ENCODE measurements at places on chromosomes 4 and X.

DNA sequence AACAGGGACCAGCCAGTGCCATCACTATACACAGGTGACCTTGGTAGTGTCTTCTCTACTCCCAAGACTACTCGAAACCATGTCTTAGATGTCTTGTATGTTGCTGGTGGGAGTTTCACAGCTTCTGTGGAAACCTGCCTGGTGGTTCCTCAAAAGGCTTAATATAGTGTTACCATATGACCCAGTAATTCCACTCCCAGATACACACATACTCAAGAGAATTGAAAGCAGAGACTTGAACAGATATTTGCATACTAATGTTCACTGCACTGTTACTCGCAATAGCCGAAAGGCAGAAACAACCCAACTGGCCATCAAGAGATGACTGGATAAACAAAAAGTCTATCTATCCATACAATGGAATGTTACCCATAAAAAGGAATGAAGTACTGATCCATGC is 3.1 kb downstream of the TFDP3 start:
- DNase-seq, result no peak

DNA sequence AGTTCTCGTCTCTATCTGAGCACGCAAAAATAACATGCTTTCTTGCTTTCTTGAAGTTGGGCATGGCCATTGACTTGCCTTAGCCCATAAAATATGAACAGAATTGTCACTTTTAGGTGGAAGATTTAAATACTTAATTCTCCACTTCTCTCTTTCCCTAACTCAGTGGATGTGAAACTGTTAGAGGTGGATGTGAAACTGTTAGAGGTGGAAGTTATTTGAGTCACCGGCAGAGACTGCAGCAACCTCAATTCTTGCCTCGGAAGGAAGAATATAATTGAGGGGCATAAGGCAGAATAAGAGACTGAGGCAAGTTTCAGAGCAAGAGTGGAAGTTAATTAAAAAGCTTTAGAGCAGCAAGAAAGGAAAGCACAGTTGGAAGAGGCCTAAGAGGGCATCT is 2.8 kb upstream of the PARM1 start:
- DNase-seq, result no peak

- DNase-seq, result no peak
Measured at GRCh38 chr4:89230271-89230670, 77.3 kb downstream of the GPRIN3 start.

GRCh38 chr4:137966504-137966903 is 275.6 kb downstream of the SLC7A11 start:
- DNase-seq, result no peak

GRCh38 chr4:184514121-184514988 is 40.0 kb upstream of the IRF2 start:
- DNase-seq, result peak; percentile 81

GRCh38 chr4:185278716-185279115 is 69.3 kb downstream of the SNX25 start:
- DNase-seq, result no peak

DNA sequence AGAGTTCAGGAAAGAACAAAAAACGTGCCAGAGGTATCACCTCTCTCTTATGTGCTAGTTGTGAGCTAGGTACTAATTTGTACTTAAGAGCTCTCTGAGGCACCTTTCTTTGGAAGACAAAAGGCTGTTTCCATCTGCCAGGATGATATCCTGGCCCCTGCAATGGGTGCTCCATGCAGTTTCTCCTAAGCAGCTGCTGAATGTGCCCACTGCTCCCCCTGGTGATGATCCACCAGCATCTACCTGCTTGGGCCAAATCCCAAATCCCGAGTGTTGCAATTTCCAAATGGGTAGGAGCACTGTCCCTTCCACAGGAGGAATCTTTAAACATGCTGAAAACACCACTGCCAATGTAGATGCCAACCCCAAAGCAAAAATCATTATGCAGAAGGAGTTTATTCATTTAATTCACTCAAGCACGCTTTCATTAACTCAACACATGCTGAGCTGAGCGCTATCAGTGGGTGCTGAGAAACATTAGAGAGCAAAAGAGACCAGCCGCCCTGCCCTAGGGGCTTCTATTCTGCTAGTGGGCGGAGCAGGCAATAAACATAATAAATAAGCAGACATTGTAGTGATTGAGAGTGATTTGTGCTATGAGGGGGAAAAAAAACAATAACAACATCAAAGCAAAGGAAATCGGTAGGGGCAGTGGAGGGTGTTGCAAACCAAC is 69.6 kb upstream of the C4orf50 start:
- DNase-seq, result no peak

DNA sequence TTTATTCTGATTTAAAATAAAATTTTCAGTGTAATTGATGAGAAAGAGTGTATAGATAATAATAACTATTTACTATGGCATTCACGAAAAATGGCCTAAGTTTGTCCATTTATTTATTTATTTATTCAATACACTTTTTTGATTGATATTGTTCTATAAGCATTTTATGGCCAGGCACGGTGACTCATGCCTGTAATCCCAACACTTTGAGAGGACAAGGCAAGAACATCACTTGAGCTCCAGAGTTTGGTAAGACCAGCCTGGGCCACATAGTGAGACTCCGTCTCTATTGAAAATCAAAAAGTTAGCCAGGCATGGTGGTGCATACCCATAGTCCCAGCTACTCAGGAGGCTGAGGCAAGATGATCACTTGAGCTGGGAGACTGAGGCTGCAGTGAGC is 25.7 kb downstream of the GASK1B start:
- DNase-seq, result no peak

GRCh38 chr4:117529401-117529800 is 444.0 kb upstream of the TRAM1L1 start:
- DNase-seq, result no peak

GRCh38 chr4:126242679-126243390 is 928.1 kb downstream of the FAT4 start:
- DNase-seq, result no peak

DNA sequence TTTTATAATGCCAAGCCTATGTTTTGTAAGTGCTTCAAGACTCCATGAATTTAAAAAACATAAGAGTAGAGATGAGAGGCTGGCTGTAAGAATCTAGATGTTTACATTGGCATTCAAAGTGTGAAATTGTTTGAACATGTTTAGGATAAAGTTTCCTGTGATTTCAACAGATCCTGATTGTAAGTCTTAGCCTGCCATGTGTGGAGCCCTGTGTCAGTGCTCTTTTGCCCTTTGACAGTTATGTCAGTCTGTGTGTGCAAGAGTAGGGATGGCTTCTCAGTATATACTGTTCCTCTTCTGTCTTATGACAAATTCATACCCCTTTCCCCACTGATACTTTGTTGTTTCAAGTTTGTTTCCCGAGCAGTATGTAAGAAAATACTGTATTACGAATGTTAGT is 68.2 kb downstream of the USP9X start:
- no peak for DNase-seq

DNA sequence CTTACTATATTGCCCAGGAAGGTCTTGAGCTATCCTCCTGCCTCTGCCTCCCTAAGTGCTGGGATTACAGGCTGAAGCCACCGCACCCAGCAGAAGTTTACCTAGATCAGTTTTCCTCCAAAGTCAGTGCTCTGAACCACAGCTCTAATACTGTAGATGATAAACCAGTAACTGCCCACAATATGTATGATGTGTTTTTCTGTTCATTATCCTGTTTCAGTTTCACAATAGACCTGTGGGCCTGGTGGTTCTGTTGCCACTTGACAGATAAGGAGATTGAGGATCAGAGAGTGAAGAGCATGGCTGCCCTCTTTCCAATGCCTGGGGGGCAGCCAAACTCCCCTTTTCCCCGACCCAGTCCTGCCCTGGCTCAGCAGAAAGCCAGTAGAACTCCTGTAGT is 87.0 kb downstream of the EFNB1 start:
- no peak for DNase-seq

GRCh38 chr4:116118221-116118620 is 967.2 kb downstream of the TRAM1L1 start:
- no peak for DNase-seq

DNA sequence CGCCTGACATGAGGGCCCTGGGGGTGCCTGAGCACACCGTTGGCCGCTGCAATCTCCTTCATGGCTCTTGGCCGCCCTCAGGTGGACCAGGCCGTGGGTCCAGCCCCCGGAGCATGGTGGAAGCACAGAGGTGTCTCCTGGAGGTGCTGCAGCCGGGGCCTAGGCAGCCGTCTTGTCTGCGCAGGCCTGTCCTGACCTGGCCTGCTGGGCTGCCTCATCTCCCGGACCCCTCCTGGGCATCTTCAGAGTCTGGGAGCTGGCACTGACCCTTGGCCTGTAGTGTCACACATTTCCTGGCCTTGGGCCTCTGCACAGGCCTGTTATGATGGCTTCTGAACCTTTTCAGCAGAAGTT is 20.9 kb downstream of the UVSSA start:
- no peak for DNase-seq

- DNase-seq, result no peak
Measured at GRCh38 chr4:88291003-88291402, 6.6 kb upstream of the PPM1K start.

GRCh38 chr4:152380185-152380584 is 155.7 kb downstream of the FBXW7 start:
- DNase-seq, result no peak

DNA sequence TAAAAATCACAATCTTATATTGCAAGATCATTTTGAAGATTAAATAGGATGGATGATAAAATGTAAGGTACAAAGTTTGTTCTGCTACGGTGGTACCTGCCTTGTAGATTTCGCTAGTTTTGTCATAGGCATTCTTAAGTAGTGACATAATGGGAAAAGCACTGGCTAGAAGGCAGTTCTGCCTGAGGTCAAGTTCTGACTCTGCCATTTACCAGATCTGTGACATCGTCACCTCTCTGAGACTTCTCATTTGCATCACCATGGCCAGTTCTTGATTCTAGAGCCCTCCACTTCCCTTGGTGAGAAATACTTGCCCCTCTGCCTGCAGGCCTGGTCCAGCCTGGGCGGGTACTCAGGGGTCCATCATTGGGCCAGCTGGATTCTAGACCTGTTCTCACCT is 85.2 kb downstream of the HS3ST1 start:
- no peak for DNase-seq

GRCh38 chr4:23234018-23234417 is 541.3 kb downstream of the GBA3 start:
- no peak for DNase-seq

DNA sequence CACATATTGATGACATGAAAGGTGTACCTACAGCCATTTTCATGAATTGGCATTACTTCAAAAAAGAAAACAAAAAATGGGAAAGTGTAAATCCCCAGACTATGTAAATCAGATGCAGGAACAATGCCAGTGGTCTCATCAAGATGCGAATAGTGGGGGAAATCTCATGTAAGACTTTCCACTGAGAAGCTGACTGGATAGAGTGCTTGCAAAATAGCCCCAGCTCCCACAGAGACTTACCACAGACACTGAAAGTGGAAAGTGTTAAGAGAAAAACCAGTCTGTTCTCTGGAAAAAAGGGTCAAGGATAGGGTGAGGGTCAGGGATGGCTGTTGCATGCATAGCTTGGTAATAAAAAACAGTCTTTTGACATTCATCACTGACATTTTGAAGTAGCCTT is 73.2 kb upstream of the ARMCX2 start:
- DNase-seq, result no peak

GRCh38 chr4:84569009-84569408 is 13.9 kb upstream of the CDS1 start:
- DNase-seq, result no peak

DNA sequence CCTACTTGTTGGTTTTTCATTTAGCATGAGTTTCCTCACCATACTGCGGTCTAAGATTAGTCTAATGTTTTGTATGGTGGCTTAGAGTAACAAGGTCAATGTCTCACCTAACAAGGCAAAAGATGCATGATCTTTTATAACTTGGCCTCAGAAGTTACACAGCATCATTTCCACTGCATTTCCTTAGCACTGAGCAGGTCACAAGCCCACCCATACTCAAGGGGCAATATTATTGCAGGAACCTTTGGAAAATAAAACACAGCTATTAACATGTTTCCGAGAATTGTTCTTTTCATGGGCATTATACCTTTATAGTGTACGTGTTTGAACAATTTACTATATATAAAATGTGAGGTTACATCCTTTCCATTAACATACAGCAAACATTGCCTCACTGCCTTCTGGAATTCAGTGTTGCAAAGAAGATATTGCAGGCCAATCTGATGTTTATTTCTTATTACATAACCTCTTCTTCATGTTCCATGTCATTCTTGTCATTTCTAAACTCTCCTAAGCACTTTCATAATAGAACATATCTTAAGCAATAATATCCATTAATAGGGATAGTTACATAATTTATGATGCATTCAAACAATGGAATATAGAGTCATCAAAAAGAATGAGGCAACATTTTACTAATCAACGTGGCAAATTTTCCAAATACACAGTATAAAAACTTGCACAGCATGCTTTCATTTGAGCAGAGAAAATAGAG is 153.8 kb downstream of the AREG start:
- DNase-seq, result no peak

- DNase-seq, result no peak
Measured at GRCh38 chr4:108055787-108056186, 66.1 kb downstream of the HADH start.

DNA sequence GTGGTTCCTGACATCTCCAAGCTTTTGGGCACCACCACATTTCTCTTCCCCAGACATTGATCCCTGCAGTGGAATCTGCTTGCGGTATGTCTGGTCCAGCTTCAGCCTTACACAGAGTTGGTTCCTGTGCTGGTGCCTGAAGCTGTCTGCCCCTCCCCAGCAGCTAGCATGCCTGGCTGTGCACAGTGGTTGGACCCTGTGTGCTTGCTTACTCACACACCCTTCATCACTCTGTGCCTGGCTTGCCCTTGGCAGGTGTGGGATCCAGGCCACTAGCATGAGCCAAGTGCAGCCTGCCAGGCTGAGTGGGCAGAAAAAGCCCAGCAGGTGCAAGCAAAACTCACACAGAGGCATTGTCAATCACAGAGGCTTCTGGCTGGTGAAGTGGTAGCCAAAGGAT is 473.8 kb downstream of the ACTRT1 start:
- DNase-seq, result no peak

DNA sequence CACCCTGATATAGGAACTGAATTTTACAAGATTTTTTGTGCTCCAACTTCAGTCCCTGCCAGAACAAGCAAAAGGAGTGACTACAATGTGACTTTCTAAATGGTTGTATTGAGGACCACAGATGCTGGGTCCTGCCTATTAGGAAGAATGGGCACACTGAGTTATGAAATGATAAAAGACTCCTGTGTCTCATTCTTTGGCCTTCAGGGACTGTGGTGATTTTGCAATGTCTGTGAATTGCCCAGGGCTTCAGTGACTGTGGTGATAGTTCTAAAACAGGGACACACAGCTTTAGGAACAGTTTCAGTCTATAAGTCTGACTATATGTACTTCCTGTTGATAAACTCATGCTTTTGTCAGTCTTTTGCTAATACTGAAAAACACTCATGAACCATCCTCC is 210.2 kb downstream of the DMD start:
- DNase-seq, result no peak

GRCh38 chr4:161926033-161926828 is 237.6 kb downstream of the FSTL5 start:
- DNase-seq, result no peak

- DNase-seq, result no peak
Measured at GRCh38 chr4:38002451-38003071, 42.4 kb downstream of the PTTG2 start.

- DNase-seq, result no peak
Measured at GRCh38 chr4:53100501-53101190, 238.5 kb downstream of the RASL11B start.

- no peak for DNase-seq
Measured at GRCh38 chr4:154004507-154005170, 215.8 kb upstream of the SFRP2 start.

- no peak for DNase-seq
Measured at GRCh38 chr4:128424527-128425497, 137.2 kb upstream of the PGRMC2 start.

GRCh38 chr4:60134099-60134498 is 1066.0 kb upstream of the ADGRL3 start:
- DNase-seq, result no peak
